C1 segment of cervical spinal cord (tissue), 14 donors: ENCODE measurements at places on chromosomes 5 and 9.

DNA sequence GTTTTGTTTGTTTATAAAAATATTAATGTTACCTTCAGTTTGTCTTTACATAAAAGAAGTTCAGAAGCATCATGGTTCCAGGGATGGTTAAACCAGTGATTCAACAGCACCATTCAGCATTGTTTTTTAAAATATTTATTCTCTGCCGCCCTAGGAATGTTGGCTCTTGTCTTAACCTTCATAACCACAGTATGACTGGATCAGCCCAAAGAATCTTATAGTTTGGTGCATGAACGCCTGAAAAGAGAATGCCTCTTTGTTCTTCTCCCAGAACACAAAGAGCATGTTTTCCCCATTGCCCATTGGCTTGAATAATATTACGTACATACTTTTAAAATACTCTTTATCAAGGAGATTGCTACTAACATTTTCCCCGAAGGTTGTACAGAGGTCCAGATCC is 413.4 kb downstream of the ANXA1 start:
- DNase-seq: no peak

DNA sequence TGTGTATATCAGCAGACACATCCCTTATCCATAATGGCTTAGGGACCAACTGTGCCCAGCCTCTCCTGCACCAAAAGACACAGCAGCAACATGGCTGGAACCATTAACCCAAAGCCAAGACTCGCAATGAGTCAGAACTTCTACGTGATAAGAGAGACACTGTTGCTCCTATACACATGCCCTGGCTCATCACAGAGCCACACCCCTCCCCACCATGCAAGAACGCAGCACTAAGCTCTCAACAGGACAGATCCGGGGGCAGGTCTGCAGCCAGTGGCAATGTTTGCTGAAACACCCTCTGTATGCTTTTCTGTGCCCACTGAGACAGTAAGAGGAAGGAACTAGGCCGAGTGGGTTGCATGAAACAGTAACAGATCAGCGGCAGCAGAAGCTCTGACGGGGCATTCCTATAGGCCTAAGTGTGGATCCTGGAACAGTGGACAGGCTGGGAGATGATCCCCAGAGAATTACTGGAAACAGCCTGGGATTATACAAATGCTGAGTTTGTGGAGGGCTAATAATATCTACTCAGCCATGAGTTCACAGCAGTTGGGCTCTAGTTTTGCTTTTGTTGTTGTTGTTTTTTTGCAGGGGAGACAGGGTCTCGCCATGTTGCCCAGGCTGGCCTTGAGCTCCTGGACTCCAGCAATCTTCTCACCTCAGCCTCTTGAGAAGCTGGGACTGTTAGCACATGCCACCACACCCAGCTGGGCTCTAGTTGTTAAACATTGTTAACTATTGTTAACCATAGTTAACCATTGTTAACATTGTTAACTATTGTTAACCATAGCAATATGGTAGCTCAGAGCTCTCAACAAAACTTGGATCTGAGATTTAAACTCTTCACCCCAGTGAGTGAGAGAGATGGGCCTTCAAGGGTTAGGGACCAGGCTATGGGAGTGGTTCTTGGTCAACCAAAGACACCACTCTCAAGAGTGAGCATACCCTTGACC is 41.0 kb downstream of the B4GALT1 start:
- no peak for DNase-seq

DNA sequence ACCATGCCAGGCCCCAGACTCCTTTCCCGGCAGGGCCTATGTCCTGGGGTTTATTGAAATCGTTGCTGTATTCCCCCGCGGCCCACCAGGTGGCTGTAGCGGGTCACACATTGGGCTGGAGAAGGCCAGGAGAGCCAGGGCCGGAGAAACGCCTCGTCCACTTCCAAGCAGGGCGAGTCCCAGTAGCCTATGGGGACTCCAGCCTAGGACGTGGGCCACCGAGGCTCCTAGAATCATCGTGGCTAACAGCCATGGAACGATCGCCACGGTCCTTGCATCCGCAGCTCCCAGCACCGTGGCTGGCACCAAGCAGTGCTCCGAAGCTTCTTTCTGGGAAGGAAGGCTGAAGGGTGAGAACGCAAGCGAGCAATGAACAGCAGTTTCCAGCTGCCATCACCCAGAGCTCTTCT is 87.7 kb downstream of the ENTREP1 start:
- DNase-seq: peak; percentile 13

DNA sequence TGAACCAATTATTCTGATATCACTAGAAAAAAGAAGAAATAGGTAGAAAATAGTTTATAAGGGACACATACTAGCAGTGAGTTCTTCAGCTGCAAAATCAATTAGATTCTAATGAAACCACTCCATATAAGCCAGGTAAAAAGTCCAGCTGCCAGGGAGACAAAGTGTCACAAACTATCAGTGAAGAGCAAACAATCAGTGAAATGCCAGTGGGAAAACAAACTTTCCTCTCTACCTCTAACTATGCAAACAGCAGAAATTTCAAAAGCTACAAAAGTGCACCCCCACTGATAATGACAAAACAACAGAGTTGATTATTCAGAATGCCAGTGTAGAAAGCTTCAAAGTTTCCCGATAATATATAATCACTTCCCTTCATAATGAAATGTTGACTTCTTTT is 637.2 kb upstream of the ITGA1 start:
- no peak for DNase-seq

DNA sequence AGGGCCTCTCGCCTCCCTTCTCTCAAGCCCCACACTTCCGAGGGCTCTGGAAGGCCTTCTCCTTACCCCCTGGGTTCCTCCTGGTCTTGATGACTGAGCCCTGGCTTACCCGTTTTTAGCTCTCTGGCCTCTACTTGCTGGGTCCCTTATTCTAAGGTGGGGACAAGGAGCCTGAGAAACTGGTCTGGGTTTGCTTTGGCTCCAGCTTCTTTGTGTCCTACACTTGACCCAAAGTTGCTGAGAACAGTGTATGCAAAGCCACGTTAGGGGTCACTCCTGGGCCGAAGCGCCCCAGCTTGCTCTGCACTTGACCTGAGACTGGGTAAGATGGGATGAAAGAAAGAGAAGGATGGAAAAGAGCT is 788 bp downstream of the ZNF346 start:
- DNase-seq: peak; percentile 27

- no peak for DNase-seq
Measured at GRCh38 chr5:159034083-159034824, 65.5 kb downstream of the EBF1 start.

DNA sequence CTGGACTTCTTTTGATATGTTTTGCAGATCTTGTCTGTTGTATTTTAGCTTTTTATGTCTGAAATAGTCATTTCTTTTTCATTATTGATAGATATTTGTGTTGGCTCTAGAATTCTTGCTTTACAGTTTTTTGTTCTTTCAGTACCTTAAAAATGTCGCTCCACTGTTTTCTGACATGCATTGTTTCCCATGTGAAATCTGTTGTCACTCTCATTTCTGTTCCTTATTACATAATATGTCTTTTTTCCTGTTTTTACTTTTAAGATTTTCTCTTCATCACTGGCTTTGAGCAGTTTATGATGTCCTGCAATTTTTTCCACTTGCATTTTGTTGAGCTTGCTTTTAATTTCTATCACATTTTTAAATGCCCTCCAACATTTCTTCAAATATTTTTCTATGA is 270.4 kb upstream of the TARS1 start:
- no peak for DNase-seq
